ENCODE measurements at places on chromosomes 1 and 21. TPM values are rescaled to one million over a fixed set of nuclear protein-coding genes. Genes with fewer than 3 reads are reported as not detected.
A peak's percentile ranks its signal among the peaks of the same experiment; 100 is the strongest.

The FGR gene
- total RNA-seq, result 5.4 TPM

The CLEC20A gene
- not detected for total RNA-seq

The TFF2 gene
- not detected for total RNA-seq

DNA sequence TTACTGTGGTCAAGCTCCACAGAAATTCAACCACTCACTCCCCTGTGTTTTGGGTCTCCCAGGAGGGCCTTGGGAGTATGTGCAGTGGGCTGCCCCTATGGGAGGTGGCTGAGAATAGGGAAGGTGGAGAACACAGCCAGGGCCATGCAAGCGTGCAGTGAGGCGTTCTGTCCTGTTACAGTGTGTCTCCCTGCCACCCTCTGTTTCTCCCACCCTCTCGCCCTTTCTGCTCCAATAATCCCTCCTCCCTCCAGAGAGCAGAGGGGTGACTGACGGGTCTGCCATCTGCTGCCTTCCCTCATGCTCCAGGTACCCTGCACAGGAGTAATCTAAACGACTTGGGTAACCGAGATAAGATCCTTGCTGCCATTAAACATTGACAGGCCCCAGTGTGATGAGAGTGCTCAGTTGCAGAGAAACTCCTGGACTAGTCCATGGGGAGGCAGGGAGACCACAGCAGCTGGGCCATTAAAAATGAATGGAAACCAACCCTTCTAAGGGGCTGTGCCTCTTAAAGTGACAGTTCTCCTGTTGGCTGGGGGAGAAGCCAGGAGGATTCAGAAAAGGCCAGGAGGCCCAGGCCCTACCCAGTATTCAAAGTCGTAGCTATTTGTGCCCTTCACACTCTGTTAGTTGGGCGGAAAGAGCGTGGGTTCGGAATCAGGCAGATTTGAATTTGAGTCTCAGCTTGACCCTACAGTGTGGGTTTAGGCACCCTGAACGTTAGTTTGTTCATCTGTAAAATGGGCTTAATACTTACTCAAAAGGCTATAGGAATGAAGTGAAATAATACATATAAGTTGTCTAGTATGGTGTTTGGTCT is 22.4 kb upstream of the BTG2 start:
- H3K36me3 ChIP-seq, result no peaks in the 10 kb centered on the region
- H3K27me3 ChIP-seq, result no peaks in the 10 kb centered on the region

DNA sequence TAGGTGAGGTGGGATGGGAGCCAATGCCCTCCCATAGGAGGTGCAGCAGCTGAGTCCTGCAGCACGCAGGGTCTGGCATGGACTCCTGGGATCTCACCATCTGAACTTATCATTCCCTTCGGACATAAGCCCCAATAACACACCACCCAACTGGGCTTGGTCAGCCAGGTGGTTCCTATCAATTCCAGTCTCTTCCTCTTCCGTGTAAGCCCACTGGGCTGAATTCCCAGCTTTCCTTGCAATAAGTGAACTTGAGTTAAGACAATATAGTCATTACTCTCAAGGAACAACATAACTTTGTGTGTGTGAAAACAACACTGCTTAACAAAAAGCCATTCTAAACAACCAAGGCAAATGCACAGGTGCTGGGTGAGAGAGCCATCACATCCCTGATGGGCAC is 86.6 kb upstream of the EDN2 start:
- H3K27me3 ChIP-seq, result no peaks in the 10 kb centered on the region
- H3K4me3 ChIP-seq, result no peak overlapping the region
- DNase-seq, result no peak
- H3K27ac ChIP-seq, result no peak overlapping the region
- H3K4me1 ChIP-seq, result peaks cover 3% of the 10 kb centered on the region
- no peaks in the 10 kb centered on the region for H3K36me3 ChIP-seq

DNA sequence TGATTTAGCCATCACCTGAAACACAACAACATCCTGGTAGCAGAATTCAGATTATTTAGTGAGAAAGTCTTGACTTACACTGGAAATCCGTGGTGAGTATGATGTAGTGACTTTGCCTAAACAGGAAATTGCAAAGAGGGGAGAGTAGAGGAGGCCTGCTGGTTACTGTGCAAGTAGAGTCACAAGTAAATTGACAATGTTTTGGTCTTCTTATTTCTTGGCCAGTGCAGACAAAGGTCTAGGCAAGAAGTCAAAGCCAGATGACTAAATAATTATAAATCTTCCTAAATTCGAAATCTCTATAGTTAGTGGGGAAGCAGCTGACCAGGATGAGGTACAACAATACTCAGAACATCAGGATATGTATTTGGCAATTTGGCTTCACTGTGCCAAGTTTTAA is 159.5 kb upstream of the KCTD3 start:
- DNase-seq, result no peak
- no peaks in the 10 kb centered on the region for H3K36me3 ChIP-seq
- H3K27ac ChIP-seq, result peak overlapping the region; percentile 2
- H3K4me1 ChIP-seq, result peaks cover 18% of the 10 kb centered on the region
- H3K4me3 ChIP-seq, result no peak overlapping the region

- H3K4me3 ChIP-seq, result peak within 1 kb of the TSS; percentile 58
- no peak within 1 kb of the TSS for H3K27ac ChIP-seq
- peaks cover 12% of the 10 kb centered on the region for H3K27me3 ChIP-seq
- no peak for DNase-seq
- no peaks in the 10 kb centered on the region for H3K36me3 ChIP-seq
These were observed at the start of gene SLC44A3 for GRCh38 chr1:94819945-94820746. SLC44A3 (plus strand) TSS chr1:94820357; CDS start chr1:94820452, 95 bp downstream.

GRCh38 chr1:175512637-175513412 is 230.6 kb downstream of the TNR start:
- no peak for DNase-seq
- no peaks in the 10 kb centered on the region for H3K27me3 ChIP-seq
- H3K36me3 ChIP-seq, result no peaks in the 10 kb centered on the region
- H3K4me1 ChIP-seq, result no peaks in the 10 kb centered on the region
- H3K27ac ChIP-seq, result no peak overlapping the region

GRCh38 chr1:46607345-46608130 is 3.5 kb upstream of the MKNK1 start:
- peaks cover 61% of the 10 kb centered on the region for H3K4me1 ChIP-seq
- H3K27me3 ChIP-seq, result no peaks in the 10 kb centered on the region
- DNase-seq, result no peak
- H3K36me3 ChIP-seq, result peaks cover 31% of the 10 kb centered on the region
- peak overlapping the region; percentile 98 for H3K27ac ChIP-seq

Data from gastrocnemius medialis (tissue), 4 donors.